ENCODE measurements at places on chromosomes 2 and 18.
A peak's percentile ranks its signal among the peaks of the same experiment; 100 is the strongest.

- peak; percentile 6 for DNase-seq
Measured at GRCh38 chr18:70421471-70422390, 132.9 kb downstream of the SOCS6 start.

- no peak for DNase-seq
Measured at GRCh38 chr2:134897932-134898331, 20.7 kb upstream of the CCNT2 start.

DNA sequence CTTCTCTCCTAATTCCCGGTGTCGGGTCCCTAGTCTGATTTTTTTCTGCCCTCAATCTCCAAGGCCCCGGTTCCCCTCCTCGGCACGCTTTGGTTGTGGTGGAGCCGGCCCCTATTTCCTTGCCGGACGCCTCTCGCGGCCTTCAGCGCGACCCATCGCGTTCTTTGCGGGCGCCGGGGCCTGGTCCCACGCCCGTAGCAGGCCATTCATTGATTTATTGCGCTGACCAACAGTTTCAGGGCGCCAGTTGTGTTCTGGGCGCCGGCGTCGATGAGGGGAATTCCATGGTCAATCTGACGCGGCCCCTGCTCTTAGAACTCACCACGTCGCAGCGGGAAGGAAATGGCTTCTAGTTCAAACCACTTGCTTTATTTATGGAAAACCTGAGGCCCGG, 396 bp downstream of the CNOT9 start:
- no peak for DNase-seq

DNA sequence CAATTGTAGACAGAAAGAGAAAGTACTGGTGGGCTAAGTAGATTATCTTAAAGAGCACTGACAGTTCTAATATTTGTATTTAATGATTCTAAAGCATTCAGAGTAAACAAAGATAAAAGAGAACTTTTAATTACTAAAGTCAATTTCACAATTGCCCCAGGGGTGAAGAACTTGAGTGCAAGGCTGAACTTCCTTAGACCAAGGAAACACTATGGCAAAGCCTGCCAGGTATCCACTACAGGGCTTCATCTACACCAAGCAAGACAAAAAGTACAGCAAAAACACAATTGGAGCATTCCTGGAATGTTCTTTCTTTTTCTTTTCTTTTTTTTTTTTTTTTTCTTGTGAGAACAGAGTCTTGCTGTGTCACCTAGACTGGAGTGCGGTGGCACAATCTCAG, 46.9 kb upstream of the NDUFV2 start:
- DNase-seq = no peak

- DNase-seq = no peak
Measured at GRCh38 chr2:42392191-42392590, 31.2 kb upstream of the COX7A2L start.

DNA sequence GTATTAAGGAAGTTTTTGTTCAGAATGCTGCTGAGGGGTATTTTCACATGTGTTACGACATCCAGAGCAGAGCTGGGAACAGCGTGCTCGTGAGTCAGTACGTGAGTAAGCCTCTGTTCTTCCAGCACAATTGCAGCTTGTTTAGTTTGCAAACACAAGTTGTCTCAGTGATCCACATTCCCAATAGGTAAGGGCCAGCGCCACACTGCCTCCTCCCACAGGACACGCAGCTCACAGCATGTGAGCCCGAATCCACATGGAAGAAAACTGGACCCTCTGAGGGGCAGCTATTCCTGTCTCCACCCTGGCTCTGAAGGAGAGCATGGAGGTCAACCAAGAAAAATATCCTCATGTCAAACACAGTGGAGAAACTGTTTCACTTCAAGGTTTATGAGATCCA, 173.9 kb upstream of the PID1 start:
- DNase-seq = peak; percentile 32

DNA sequence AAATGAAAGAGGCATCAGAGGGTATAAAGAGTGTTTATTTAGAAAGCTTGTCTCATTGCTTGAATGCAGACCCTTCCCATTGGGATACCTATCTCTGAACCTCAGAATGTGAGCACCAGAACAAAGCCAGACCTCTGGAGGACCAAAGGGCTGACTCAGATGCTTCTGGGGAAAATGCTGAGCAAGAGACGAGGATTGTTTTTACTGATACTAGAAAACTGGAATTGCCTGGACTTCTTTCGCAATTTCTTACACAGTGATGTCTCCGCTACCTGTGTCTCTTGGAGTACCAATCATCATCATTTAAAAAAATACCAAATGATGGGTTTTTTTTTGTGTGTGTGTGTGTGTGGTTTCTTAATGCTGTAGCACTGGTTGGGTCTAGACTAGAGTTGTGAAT, 55.6 kb upstream of the CCDC85A start:
- DNase-seq = no peak

- no peak for DNase-seq
Measured at GRCh38 chr2:152468899-152469692, 134.1 kb downstream of the FMNL2 start.

- DNase-seq = no peak
Measured at GRCh38 chr18:48607056-48607984, 68.5 kb downstream of the CTIF start.

GRCh38 chr18:27240383-27240782, 55.3 kb upstream of the CHST9 start:
- DNase-seq = no peak

- DNase-seq = no peak
Measured at GRCh38 chr18:63907664-63908063, at the start of gene SERPINB10. Gene SERPINB10 (plus strand): TSS chr18:63907958. CDS start chr18:63915511, 7,553 bp downstream.
